COLO829 (cell line): ENCODE measurements at places on chromosomes 6 and 20.

DNA sequence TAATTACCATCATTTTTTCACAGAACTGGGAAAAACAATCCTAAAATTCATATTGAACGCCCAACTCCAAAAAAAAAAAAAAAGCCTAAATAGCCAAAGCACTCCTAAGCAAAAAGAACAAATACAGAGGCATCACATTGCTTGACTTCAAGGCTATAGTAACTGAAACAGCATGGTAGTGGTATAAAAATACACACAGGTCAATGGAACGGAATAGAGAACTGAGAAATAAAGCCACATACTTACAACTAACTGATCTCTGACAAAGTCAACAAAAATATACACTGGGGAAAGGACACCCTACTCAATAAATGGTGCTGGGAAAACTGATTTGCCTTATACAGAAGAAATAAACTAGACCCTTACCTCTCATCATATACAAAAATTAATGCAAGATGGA is 89.6 kb downstream of the MRAP2 start:
- no peak for DNase-seq

GRCh38 chr6:46734867-46735719 is at the start of gene PLA2G7:
TSS of gene PLA2G7 (minus strand) at chr6:46735375. CDS start at chr6:46722891, 12,484 bp downstream.
- DNase-seq: no peak

- DNase-seq: no peak
Observed at GRCh38 chr20:40749985-40750506, 61.0 kb upstream of the MAFB start.

- no peak for DNase-seq
Observed at GRCh38 chr6:144722154-144722737, 437.1 kb downstream of the UTRN start.

DNA sequence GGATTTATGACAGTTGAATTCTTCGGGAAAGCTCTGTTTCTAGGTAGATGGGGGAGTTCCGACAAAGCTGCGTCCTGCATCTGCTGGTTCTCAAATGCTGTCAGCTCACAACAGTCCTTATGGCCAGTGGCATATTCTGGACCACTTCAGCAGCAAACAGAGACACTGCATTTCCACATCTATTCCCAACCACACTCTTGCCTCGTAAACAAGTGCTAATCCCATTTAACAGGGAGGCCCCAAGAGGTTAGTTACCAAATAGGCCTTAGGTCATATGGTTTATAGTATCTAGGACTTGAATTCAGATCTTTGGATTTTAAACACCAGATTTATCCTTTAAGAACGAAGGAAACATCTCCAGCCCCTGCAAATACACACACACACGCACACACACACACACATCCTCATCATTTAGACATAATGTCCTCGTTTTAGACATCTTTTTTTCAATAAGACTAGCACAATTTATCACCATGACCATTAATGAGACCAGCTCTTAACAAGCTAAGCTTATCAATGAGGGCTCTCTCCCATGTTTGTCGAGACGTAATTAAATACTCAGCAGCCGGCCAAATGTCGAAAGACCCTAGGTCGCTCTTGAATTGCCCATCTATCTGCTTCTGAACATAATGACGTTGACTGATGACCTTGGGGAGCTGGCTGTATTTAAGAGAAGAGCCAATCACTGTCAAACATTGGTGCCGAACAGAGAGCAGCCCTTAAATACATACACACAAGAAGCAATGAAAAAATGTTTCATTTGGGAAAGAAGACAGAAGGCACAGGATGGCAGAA is 84.5 kb downstream of the PSMG4 start:
- DNase-seq: no peak

- DNase-seq: peak; percentile 58
Observed at GRCh38 chr6:119129148-119129967, 50.9 kb upstream of the FAM184A start.

DNA sequence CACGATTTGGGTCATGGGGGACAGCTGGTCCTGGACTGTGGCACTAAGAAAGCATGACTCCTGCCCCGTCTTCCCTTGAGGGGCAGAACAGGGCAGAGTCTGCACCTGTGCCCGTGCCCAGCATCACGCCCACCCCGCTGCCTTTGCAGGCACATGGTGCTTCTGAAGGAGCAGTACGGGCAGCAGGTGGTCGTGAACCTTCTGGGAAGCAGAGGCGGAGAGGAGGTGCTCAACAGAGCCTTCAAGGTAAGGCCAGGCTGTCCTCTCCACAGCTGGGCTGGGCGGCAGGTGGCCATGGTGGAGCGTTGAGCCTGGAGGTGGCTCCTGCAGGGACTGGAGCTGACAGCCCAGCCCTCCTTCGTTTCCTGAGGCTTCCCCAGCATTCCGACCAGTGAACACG is 77.4 kb downstream of the SYNJ2 start:
- no peak for DNase-seq

DNA sequence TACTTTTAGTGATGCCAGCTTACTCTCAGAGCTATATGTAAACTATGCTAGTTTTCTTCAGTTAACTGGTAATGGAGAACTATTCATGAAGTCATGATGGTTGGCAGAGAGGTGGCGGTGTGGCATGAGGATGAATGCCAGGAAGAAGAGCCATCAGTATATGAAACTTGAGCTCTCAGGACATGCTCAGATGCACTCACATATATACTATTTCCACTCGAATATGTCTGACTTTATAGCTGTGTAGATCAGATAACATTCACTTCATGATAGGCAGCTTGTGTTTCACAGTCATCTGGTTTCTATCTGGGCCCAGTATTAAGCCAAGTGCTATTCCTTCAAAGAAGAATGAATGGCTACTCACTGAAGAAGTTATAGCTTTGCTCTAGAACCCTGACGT is 46.2 kb upstream of the CEP85L start:
- DNase-seq: no peak

GRCh38 chr6:89346433-89346832 is 6.1 kb downstream of the UBE2J1 start:
- DNase-seq: no peak

DNA sequence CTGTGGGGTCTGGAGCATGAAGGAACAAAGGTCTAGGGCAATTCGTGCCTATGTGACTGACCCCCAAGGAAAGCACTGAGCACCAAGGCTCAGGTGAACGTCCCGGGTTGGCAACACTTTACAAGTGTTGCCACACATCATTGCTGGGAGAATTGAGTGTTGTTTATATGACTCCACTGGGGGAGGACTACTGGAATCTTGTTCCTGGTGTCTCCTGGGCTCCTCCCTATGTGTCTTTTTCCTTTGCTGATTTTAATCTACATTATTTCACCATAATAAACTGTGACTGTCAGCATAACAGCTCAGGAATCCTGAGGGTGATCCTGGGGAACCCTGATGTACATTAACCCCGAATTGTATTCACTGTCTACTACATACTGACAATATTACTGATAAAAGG is 207.7 kb upstream of the BMP2 start:
- DNase-seq: no peak

DNA sequence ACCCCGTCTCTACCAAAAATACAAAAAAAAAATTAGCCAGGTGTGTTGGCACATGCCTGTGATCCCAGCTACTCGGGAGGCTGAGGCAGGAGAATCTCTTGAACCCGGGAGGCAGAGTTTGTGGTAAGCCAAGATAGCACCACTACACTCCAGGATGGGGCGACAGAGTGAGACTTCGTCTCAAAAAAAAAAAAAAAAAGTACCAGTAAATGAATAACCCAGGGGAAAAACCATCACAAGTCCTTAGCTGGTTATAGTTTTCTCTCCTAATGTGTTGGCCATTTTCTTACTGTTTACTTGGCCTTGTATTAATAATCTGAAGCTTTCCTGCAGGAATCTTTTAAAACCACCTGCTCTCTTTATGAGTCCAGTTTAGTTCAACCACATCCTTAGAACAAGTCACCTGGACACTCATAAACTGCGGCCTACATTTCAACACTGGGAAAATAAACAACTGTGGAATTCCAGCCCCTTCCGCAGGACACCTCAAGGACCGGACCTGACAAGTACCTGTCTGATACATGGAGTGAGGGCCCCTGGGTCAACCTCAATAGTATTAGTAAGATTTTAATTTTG is 102.6 kb downstream of the ATP9A start:
- no peak for DNase-seq

DNA sequence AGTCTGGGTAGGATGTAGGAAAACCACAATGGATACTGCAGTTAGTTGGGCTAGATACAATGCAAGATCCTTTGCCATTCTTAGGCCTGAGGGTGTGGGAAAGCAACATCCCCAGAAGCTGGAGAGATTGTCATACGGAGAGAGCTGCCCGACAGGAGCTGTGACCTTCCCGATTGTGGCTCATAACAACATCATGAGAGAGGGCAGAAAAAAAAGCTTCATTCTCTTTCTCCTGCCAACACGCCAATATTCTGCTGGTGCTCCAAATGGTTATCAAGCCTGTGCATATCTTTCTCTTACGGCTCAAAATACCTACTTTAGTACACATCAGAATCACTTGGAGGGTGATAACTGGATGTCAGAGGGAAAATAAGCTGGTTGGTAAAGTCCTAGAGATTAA is 81.1 kb downstream of the IBTK start:
- DNase-seq: no peak

DNA sequence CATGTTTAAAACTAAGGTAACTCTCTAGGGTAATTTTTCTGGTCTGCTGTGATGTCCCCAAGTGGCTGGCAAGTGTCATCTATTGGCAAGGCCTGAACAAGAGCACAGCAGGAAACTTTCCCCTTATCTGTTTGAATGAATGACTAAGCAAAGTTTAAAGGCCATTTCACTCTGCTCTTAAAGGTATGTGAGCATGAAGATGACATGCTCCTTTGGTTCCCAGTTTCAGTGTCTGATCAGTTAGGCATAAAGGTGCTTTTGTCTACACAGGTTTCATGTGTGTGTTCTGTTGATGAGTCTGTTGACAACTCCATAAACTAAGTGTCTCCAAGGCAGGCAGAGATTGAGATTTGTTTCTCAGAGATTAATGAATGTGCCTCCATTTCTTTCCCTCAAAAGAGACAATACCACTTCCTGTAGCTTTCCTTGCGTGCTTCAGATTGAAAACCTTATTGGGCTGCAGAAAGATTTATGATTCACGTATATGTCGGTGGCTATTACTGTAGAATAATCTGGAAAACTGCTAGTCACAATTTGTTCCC is 83.9 kb downstream of the MAP3K7 start:
- no peak for DNase-seq

- no peak for DNase-seq
Observed at GRCh38 chr6:86959656-86960055, 22.3 kb downstream of the HTR1E start.

DNA sequence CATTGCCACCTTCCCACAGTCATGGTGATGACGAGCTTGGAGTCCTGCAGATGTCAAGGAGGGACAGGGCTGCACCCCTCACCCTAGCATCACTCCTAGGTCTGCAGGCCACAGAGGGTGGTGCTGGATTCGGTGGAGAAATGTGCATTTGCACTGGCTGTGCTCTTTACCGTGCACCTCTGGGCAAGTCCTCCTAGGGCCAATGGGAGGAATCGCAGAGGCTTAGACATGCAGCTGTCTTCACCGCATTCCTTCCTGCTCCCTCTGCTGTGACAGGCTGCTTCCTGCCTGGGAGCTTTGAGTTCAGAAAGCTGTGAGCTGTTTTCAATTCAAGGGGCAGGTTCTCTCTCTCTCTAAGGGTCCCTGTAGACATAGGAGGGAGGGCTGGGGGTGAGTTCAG is 85.1 kb downstream of the EDN3 start:
- no peak for DNase-seq

DNA sequence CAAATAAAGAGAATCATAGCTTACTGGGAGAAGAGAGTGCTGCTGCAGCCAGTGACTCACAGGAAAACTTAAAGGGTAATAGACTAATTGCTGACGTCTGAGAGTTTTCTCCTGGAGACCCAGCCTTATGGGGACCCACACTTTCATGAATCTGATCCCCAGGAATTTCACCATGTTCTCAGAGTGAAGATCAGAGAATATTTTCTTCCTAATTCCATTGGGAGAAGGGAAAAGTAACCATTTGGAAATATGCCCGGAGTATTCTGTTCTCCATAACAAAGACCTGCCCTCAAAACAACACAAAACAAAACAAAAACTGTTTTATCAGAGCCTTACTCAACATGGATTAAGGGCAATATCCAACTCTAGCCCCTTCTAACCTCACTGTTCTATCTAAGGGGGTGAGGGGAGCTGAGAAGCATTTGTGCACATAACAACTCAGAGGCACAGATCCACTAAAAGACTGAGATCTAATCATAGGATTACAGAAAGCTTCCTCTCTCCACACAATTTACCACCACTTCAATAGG is 168.2 kb upstream of the SSTR4 start:
- DNase-seq: no peak

GRCh38 chr20:41618807-41619311 is 682 bp upstream of the CHD6 start:
- DNase-seq: no peak

DNA sequence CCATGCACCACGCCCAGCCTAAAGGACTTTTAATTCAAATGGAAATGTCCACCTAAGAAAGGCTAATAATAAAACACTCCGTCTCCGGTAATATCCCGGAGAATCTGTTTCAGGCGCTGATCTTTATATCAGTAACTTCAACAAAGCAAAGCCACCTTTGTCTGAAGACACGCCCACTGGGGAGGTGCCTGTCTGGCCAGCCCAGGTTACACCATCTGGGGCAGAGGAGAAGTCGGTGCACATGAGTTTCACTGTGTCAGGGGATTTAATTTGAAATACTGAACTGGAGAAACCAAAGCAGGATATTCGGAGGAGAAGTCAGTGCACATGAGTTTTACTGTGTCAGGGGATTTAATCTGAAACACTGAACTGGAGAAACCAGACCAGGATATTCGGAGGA is 9.4 kb downstream of the SERPINB6 start:
- no peak for DNase-seq

DNA sequence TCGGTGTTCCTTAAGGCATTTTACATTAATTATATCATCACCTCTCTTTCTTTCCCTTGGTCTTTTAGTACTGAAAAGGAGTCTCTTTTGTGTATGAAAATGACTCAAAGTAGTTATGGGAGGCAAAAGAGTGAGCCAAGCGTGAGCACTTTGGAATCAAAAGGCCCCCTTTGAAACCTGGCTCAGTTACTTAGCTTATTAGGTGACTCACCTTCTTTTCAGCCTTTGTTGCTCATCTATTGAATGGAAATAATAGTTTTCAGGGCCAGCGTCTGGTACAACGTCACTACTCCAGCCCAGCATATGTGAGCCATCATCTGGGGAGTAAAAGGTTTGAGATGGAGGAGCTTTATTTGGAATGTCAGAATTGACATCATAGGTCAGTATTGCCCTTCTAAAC is 147.4 kb upstream of the SCGN start:
- no peak for DNase-seq

DNA sequence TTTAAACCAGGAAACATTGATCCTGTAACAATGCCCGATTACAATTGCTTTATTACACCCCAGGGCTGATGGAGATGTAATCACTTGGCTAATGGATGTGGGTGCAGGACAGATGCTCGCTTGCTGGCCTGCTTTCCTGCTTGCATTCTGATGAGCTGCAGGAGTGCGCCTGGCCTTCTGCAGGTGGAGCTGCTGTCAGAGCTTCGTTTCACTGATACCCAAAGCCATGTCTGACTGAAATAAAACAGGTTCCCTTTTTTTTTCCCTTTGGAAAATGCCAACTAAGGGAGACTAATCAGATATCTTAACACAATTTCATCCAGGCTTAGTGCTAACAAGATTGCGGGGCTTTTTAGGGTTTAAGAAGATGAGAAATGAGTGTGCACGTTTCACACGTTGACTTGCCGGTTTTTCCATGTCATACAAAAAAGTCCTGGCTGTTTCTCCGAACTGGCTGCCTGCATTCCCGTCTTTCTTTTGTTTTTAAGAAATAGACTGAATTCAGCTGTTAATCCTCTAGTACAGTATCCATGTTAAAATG is 60.7 kb downstream of the VAPB start:
- no peak for DNase-seq

- DNase-seq: no peak
Observed at GRCh38 chr6:161266513-161267230, 7.2 kb downstream of the AGPAT4 start.
